ENCODE measurements at places on chromosomes 2 and 18. TPM values are rescaled to one million over a fixed set of nuclear protein-coding genes. Genes with fewer than 3 reads are reported as not detected.

Gene ABCB11
- polyA plus RNA-seq: 0.30 TPM

Gene SERPINB7
- not detected for polyA plus RNA-seq

Gene PNO1
- 14.8 TPM for polyA plus RNA-seq

Gene PRSS56
- polyA plus RNA-seq: 4.8 TPM

Gene ZNF532
- polyA plus RNA-seq: 126 TPM

Gene CYP27C1
- 3.3 TPM for polyA plus RNA-seq

Gene ACTG2
- polyA plus RNA-seq: 5.5 TPM

Gene LYPD6
- polyA plus RNA-seq: 35.6 TPM

Gene DIPK1C
- polyA plus RNA-seq: 47.4 TPM

Gene SPATA3
- not detected for polyA plus RNA-seq

Gene PSMA8
- 0.21 TPM for polyA plus RNA-seq

Gene IL1R1
- polyA plus RNA-seq: 2.5 TPM
